ENCODE measurements at places on chromosomes 4 and X.

DNA sequence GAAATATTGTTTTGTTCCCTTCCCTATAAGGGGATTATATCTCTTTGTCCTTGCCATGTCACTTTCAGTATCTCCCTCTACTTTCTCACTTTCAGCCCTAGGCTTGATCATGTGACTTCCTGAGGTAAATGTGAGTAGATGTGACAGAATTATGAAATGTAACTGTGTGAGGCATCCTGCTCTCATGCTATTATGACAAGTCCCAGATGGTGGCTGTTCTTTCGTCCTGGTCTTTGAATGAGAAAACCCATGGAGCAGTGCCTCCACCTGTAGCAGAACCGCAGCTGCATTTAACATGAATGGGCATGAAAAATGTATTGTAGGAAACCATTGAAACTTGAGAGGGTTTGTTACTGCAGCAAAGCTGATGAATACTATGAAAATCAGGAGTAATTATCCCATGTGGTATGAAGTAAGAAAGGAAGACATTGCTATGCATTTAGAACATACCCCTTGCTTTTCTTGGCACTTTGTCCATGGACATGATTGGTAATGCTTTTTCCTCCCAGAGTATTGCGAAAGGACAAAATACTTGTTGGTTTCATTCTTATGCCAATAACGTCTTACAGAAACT lies 202.2 kb upstream of the GPRIN3 start:
- no peak for DNase-seq

- DNase-seq = no peak
These were observed 549.8 kb upstream of the FAM241A start for GRCh38 chr4:111595456-111595855.

- DNase-seq = no peak
These were observed 252.6 kb downstream of the CBR4 start for GRCh38 chr4:168757500-168757899.

- no peak for DNase-seq
These were observed 7.1 kb upstream of the RGS12 start for GRCh38 chr4:3285558-3286334.

- no peak for DNase-seq
These were observed 105.5 kb upstream of the LCORL start for GRCh38 chr4:18127030-18127429.

GRCh38 chrX:132842460-132843238 lies 115.8 kb downstream of the HS6ST2 start:
- DNase-seq = no peak

GRCh38 chr4:19791422-19792123 lies 460.1 kb upstream of the SLIT2 start:
- no peak for DNase-seq

DNA sequence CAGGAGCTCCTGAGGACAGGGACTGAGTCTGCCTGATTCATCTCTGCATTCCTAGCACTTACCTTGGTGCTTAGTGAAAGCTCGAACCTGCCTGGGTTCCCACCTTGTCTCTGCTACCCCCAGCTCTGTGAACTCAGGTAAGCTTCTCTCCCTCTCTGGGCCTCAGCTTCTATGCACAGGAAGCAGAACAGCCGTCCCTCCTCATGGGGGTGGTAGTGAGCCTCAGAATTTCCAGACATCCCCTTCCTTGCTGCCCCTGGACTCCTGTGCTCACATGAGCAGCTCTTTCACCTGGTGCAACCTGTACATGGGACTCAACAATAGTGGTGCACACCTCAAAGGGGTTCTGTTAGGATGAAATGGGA lies 50.8 kb downstream of the HTRA3 start:
- no peak for DNase-seq

DNA sequence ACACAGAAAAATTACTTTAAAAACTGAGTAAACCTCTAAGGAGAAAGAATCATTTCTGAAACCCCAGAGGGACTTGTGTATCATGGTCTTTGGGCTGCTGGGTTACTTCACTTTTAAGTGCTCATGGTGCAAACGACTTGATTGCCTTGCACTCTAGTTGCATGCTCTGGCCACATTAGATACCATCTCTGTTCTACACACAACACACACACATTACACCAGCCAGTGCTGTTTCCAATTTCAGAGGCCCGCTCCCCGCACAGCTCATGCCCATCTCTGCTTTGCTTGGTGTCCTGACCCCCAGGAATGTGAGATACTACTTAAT lies 2.1 kb downstream of the PPP3CA start:
- no peak for DNase-seq

DNA sequence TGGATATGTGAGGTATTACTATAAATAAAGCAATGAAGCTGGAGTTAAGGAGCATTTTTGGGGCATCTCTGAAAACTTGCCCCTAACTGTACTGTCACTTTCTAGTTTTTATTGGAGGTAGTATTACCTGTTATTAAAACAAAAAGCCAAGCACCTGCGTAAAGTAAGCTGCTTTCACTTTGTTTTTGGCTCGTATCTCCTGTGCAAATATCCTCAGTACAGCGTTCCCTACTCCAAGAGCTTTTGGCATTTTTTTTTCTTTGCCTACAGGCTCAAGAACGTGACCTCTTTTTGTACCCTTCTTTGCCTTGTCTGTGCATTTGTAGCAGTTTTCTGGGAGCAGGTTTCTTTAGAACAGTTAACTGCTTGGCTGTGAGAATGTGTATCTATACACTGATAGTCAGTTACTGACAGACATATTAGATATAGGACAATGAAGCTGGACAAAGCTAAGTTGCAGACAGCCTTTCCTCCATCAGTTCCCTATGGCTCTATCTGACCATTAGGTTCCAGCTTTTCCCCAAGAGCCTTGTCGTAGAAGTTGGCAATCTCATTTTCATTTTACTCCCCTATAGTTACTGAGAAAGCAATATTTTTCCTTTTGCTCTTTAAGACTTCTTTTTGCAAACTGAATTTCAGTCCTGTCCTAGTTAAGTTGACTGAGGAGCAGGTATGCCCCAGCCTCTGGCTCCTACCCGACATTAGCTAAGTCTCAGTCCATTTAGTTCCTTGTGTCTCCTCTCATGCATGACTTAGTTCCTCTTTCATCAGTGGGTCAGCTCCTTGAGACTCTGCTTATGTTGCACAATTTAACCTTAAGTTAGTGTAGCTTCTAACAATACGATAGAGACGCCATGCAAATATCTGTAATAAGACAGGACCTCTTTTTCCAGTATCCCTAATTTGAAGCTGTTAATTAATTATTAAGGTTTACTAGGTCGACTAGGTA lies 71.5 kb upstream of the HPRT1 start:
- no peak for DNase-seq

DNA sequence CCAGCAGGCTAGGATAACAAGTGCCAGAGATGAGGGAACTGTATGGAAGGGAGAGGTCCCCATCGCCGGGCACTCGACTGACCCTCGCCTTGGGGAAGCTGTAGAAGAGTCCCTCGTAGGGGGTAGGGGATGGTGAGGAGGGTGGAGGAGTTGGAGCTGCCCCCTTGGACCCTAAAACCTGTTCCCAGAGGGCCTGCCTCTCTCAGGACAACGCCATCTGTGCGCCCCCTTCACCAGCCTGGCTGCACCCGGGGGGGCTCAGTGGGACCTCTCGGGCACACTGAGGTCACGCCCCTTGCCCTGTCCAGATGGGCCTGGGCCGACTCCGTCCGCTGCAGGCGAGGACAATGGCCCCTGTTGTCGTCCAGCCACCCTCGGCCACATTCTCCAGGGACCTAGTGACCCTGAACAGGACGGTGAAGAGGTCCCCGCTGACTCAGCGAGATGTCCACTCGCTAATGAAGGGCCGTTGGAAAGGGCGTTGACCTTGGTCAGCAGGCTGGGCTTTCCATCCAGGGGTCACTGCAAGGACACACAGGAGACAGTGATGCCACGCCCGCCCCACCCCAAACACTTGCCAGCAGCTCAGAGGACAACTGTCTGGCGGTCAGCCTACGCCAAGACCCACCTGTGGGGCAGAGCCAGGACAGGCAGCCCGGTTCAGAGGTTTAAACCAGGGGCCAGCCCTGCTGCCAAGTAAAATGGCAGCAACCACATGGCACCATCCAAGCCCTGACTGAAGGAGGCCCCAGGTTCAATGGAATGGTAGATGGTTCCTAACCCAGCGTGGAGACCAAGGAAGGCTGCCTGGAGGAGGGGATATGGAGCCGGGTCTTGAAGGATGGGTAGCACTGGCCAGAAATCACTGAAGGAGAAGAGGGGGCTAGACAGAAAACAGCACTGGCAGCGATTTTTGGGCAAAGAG lies 51.2 kb downstream of the HMX1 start:
- DNase-seq = no peak

DNA sequence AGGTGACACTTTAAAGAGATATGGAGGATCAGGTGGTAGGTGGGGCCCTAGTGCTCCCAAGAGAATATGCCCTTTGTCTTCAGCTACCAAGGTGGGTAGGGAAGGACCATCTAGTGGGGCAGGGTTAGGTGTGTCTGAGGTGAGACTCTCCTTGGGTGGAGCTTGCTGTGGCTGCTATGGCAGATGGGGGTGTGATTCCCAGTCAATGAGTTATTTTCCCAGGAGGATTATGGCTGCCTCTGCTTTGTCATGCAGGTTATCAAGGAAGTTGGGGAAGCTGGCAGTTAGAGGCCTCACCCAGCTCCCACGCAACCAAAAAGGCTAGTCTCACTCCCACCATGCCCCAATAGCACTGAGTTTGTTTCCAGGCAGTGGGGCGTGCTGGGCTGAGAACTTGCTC lies 18.0 kb upstream of the SPIN2A start:
- DNase-seq = no peak

DNA sequence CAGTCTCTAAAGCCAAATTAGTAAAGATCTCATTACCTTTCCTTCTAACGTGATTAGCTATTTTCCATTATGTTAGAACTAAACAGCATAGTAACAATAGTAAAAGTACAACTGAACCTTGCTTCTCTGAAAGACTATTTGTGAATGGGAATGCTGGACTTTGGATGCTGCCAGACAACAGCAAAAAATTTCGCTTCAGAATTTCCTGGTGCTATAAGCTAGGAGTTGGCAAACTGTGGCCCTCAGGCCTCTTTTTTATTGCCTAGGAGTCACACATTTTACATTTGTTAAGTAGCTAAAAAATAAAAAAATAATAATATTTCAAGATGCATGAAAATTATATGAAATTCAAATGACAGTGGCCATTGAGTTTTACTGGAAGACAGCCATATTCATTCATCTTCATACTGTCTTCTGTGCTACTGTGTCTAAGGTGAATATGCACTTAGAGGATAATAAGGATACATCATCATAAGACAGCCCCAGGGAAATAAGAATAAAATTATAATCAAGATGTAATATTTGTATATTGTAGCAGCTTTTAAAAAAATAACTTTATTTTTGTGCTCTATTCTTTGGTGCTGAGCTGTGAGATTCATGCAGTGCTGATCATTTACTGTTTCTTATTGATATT lies 34.6 kb downstream of the RASGEF1B start:
- DNase-seq = no peak

DNA sequence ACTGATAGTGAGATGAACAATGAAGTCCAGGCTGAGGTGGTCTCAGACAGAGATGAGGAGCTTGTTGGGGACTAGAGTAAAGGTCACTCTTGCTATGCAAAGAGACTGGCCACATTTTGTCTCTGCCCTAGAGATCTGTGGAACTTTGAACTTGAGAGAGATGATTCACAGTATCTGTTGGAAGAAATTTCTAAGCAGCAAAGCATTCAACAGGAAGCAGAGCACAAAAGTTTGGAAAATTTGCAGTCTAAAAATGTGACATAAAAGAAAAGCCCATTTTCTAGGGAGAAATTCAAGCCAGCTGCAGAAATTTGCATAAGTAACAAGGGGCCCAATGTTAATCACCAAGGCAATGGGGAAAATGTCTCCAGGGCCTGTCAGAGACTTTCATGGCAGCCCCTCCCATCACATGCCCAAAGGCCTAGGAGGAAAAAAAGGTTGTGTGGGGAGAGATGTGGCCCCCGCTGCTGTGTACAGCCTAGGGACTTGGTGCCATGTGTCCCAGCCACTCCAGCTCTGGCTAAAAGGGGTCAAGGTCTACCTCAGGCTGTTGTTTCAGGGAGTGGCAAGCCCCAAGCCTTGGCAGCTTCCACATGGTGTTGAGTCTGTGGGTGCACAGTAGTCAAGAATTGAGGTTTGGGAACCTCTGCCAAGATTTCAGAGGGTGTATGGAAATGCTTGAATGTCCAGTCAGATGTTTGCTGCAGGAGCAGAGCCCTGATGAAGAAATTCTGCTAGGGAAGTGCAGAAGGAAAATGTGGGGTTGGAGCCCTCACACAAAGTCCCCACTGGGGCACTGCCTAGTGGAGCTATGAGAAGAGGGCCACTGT lies 262.8 kb downstream of the DKK2 start:
- no peak for DNase-seq

- no peak for DNase-seq
These were observed 37.4 kb downstream of the FAM53A start for GRCh38 chr4:1646690-1647089.

GRCh38 chr4:108018040-108018883 lies 28.6 kb downstream of the HADH start:
- peak; percentile 24 for DNase-seq

DNA sequence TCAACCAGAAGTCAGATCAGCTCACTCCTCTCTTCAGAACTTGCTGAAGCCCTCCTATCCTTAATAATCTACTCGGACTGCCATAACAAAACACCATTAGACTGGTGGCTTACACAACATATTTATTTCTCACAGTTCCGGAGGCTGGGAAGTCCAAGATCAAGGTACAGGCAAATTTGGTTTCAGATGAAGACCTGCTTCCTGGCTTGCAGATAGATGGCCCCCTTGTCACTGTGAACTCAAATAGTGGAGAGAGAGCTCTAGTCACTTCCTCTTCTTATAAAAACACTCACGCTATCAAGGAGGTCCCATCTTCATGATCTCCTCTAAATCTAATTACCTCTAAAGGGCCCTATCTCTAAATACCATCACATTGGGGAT lies 125.1 kb downstream of the CAMK2D start:
- DNase-seq = no peak

- DNase-seq = no peak
These were observed 10.9 kb downstream of the GPAT3 start for GRCh38 chr4:83546786-83547185.

DNA sequence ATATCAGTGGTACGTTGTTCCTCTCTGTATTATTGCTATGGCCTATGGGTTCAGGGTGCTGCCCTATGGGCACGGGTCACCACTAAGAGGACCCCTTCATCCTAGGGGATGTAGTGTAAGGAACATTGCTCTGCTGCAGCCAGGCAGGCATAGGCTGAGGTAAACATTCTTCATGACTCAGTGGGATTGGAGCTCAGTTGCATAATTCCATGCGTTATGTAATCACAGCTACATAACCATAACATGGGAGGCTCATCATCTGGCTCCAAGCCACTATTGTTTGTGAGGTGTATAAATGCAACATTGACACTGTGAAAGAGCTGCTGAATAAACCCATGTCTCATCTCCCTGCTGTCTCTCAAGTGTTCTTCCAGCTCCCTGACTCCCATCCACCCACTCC lies 375.2 kb downstream of the MAGEE1 start:
- no peak for DNase-seq
